ENCODE measurements at places on chromosomes 12 and 14.

- no peak for DNase-seq
Observed at GRCh38 chr14:63910583-63911363, 58.0 kb downstream of the SYNE2 start.

DNA sequence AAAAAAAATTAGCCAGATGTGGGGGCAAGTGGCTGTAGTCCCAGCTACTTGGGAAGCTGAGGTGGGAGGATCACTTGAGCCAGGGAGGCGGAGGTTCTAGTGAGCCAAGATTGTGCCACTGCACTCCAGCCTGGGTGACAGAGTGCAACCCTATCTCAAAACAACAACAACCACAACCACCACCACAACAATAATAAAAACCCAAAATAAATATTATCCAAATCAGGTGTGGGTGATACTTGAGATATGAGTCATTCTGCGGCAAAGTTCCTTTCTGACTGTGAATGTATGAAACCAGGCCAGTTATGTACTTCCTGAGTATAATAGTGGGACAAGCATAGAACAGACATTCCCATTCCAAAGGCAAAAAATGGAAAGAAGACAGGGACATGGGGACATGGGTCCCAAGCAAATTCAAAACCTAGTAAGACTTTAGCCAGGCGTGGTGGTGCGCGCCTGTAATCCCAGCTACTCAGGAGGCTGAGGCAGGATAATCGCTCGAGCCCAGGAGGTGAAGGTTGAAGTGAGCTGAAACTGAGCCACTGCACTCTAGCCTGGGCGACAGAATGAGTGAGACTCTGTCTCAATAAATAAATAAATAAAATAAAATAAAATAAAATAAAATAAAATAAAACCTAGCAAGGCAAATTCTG is 9.7 kb upstream of the ERC1 start:
- DNase-seq = no peak

DNA sequence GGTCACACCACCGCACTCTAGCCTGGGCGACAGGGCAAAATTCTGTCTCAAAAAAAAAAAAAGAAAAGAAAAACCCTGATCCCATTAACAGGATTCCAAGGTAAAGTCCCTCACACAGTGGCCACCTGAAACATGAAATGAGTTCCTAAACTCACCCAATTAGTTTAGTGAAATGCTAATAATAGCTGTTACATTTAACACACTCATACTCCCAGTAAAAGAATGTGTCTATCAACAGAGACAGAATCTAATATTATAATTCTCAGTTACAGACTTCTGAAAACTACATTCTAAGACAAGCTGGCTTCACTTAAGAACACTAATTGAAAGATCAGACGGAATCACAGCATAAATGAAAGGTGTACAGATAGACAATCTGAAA is 44.2 kb downstream of the DUSP16 start:
- DNase-seq = no peak

- no peak for DNase-seq
Observed at GRCh38 chr14:58822856-58823255, 185.1 kb downstream of the DACT1 start.

DNA sequence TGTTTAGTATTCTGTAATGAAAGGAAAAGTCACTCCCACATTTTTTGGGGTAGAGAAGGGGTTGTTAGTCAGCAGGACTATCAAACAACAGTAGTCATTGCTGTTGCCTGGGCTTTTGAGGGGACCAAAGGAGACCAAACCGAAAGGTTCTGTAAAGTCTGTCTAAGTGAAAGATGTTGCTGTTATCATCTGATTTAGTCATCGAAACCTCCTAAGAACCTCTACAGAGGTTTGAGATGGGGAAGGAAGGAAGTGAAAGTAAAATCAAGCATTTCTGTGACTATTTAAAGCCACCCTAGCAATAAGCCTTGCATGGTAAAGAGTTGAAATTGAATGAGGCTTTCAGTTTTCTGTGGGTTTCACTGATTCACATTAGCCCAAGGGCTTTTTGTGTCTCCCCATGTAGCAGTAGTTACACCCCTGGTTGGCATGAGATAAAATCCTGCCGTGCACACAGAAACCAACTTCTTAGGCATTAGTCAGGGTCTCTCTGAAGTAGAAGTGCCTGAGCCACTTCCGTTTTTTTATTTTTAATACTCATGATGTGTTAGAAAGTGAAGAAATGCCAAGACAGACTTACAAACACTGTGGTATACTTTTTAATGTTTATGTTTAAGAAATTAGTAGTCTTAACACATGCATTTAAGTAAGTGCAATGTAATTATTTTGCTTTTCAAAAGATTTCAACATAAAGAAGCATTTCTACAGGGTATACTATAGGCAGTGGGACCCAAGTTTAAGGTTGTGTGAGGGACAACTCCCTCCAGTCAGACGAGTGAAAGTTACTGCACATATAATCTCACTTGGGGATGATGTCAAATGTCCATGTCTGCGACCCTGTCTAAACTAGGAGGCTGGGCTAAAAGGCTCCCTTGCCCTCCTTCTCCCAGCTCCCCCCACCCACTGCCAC is 50.4 kb downstream of the DYRK2 start:
- DNase-seq = no peak

GRCh38 chr12:76757694-76758093 is 6.2 kb upstream of the ZDHHC17 start:
- no peak for DNase-seq

DNA sequence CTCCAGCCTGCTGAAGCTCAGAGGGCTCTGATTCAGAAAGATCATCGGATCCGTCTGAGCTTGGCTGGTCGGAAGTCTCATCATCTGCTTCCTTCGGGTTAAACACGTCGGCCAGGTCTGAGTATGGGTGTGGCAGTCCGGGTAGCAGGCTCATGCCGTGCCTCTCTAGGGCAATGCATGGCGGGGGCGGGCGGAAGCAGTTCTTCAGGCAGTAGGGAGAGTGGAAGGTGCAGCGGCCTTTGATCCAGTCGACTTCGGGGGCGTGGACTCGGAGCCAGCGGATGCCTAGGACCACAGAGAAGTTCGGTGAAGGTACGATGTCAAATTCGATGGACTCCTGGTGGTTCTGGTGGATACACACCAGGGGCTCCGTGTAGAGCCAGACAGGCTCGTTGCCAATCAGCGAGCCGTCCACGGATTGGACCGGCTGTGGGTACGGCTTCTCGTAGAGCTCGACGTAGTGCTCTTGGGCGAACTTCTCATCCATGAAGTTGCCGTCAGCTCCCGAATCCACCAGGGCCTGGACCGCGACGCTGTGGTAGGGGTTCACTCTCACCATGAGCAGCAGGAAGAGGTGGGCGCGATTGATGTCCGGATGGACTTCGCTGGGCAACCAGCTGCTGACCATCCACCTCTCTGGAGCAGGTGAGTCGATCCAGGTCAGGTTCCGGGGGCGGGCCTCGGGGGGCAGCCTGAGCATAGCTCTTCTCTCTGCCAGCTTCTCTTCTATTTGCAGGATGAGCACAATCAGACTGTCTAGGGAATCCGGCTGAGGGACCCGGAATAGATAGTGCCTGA is 20.3 kb downstream of the RTL1 start:
- no peak for DNase-seq

GRCh38 chr14:96711559-96712267 is 85.5 kb upstream of the VRK1 start:
- DNase-seq = no peak

- DNase-seq = no peak
Observed at GRCh38 chr14:52906141-52906601, 44.7 kb downstream of the FERMT2 start.

DNA sequence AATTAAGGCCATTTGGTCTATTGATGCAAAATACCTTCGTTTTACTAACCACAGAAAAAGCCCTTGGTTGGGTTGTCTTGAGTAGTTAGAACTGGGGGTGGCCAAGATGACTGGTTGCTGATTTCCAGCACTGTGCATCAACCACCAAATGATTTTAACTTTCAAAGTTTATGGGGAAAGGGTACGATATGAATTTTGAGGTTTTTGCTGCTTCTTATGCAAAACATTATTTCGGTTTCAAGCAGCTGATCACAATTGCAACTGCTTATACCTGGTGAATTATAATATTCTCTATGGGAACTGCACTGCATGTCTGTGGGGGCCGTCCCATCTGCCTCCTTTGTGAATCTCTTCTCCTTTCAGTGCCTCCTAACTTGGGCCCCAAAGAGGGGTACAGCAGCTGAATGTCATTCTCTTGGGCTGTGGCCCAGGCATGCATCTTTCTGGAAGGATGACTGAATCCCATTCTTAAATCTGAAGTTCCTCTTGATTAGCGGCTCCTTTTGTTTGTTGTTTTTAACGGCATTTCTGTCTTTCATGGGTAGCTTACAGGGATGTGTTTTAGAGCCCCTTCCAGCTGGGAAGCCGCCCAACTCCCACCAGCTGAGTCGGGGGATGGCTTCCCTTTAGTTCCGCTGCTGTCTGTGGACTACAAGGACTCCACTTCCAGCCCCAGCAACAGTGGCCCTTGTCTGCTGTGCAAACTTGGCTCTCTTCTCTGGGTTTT is 479.8 kb downstream of the ZFP36L1 start:
- DNase-seq = no peak

DNA sequence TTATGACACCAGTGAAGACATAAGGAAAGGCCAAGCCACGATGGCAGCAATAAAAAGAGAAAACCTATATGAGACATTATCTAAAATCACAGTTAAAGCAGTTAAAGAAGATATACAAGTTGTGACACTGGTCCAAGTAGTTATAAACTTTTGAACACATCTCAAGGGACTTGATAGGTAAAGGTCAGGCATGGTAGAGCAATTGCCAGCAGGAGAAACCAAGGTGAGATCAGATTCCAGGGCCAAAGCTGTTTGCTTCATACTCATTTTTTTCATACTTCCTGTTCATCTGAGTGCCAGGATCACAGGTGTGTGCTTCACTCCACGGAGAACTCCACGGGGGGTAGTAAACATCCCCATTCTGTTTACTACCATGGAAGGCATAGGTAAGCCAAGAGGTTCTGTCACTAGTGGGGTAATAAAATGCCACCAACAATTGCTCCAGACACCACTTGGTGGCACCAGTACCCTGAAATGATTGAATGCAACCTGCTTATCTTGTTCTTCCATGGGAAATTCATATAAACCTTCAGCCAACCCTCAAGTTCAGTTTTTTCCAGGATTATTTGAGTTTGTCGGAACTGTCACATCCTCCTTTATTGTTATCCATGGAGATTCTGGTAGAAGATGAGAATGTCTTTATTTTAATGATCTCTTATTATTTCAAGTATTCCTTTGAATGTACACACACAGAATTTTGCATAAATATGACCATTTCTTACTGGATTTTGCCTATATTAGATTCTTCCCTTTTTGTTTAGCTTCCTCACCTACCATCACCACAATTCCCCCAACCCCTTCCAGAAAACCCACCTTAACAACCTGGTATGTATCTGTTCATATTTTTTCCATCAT is 59.2 kb upstream of the TSPAN8 start:
- DNase-seq = no peak

DNA sequence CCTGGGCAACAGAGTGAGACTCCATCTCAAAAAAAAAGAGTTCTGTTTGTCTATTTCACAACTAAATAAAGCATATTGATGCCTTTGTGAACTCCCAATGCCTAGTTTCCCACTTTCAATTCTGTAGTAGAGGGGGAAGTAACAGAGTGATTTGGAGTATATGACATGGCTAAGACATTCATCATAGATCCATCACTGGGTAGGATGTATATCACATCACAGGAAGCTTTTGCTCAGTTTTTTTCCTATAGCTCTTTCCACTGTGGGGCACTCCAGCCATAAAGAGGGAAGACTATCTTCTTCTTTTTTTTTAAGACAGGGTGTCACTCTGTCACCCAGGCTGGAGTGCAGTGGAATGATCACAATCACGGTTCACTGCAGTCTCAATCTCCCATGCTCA is 154.0 kb upstream of the BCL2L14 start:
- no peak for DNase-seq

GRCh38 chr12:123057513-123058265 is 77.2 kb downstream of the ARL6IP4 start:
- no peak for DNase-seq

GRCh38 chr14:25118671-25119070 is 68.7 kb upstream of the STXBP6 start:
- DNase-seq = no peak

- DNase-seq = no peak
Observed at GRCh38 chr12:67751381-67751928, 102.9 kb downstream of the DYRK2 start.

DNA sequence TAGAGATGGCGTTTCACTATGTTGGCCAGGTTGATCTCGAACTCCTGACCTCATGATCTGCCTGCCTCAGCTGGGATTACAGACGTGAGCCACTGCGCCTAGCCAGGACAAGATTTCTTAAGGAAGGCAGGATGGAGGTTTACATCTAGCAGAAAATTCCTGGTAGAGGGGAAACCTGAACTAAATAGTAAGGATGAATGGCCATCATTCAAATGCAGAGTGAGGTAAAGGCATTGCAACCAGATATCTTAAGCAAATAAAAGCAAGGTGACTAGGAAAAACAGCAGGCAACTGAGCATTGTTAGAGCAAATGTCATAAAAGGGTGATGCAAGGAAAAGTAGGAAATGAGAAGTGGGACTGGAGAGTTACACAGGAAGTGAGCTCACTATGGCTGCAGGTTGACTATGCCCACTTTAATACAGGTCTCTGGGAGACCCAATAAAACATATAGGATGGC is 133.0 kb downstream of the SOX5 start:
- no peak for DNase-seq

DNA sequence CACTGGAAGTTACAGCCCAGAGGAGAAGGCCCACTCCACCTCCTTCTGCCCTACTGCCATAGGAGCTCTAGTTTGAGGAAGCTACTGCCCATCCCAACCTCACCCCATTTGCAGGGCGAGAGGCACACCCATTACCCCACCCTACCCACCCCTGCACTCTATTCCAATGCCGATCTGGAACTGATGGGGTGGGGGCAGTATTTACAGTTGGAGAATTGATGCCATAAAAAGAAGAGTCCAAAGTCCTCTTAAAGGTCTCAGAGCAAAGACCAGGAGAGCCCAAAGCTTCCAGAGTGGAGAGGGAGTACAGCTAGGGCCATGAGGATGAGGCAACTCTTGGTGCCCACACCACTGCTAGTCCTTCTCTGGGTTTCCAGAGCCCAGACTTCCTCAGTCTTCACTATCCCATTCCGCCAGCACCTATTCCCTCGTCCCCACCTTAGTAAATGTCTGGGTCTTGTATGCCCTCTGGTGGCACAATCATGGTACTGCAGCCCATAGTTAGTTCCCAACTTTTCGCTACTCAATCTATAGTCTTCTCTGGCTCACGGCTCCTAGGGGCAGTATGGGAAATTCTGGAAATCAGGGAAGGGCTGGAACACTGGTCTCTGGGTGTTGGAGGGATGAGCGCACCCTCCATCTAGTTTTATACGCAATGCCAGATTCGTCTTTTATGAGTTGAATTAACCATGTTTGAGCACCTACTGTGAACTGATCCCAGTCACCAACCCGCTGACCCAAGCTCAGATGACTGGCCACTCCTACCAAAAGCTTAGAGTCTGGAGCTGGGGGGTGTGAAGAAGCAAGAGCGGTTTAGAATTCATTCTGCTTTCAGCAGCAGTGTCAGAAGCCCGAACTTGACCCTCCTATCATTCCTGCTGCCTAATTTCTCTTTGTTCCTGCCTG is 6.9 kb upstream of the ADCY6 start:
- DNase-seq = peak; percentile 82

- DNase-seq = no peak
Observed at GRCh38 chr14:64841772-64842750, 37.6 kb downstream of the SPTB start.

- no peak for DNase-seq
Observed at GRCh38 chr14:82447586-82447985, 913.9 kb upstream of the SEL1L start.

GRCh38 chr14:54785136-54785777 is 117.4 kb downstream of the GCH1 start:
- DNase-seq = peak; percentile 32

Data from right forelimb (tissue), 1 donor.